Suprapubic skin (tissue), 4 donors: ENCODE measurements at places on chromosomes 6 and 20. TPM values are rescaled to one million over a fixed set of nuclear protein-coding genes. Genes with fewer than 3 reads are reported as not detected.
A peak's percentile ranks its signal among the peaks of the same experiment; 100 is the strongest.

- DNase-seq = no peak
Observed at GRCh38 chr6:69416776-69417175, 380.0 kb downstream of the LMBRD1 start.

DNA sequence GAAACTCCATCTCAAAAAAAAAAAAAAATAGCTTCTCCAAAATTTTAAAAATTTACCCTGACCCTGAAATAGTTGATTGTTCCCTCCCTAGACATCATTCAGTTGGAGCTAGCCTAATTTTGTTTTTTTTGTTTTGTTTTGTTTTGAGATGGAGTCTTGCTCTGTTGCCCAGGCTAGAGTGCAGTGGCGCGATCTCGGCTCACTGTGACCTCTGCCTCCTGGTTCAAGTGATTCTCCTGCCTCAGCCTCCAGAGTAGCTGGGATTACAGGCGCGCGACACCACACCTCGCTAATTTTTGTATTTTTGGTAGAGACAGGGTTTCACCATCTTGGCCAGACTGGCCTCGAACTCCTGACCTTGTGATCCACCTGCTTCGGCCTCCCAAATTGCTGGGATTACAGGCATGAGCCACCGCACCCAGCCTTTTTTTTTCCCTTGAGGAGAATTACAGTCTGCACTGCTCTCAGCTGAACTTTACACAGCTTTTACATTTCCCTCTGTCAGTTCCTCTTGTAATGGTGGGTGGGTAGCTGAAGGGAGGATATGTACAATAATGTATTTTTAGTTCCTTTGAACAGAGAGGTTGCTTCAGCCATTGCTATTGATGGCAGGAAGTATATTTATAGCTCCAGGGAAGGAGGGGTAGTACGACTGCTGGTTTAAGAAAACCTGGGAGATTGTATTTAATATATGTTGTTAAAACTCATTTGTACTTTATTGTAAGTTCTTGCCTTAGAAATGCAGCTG is 27.7 kb downstream of the PTPRA start:
- no peak for DNase-seq

DNA sequence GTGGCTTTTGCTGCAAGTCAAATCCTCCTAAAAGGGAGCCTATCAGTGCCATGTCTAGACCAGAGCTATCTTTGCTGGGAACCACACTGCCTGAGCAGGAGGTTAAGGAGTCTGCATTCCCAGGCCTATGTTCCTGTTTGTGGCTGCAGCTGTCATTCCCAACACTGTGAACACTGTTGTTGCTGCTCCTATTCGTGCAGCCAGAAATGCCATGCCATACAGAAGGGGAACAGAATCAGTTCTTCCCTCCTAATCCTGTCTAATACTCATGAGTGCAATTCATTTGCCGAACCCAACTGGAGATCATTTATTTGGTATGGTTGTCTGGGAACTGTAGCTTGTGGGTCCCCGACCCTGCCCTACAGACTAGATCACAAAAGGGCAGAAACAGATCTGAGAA is 406.5 kb upstream of the GJE1 start:
- no peak for DNase-seq

GRCh38 chr20:56765172-56766073 is 136.3 kb downstream of the TFAP2C start:
- no peak for DNase-seq

DNA sequence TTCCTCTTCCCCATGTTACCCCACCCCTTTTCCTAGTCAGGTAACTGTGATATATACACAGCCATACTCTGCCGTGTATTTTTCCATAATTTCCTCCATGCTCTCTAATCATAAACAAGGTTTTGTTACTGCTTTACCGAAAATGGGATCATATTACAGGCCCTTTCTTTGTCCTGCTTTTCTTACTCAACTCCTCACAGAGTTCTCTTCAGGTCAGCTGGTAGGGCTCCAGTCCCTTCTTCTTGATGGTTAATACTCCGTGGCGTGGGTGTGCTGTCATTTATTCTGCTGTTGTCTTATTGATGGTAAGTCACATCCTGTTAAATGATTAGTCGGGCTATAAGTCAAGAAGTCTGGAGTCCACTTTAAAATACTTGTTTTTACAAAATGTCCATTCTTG is 24.9 kb upstream of the PI16 start:
- no peak for DNase-seq

DNA sequence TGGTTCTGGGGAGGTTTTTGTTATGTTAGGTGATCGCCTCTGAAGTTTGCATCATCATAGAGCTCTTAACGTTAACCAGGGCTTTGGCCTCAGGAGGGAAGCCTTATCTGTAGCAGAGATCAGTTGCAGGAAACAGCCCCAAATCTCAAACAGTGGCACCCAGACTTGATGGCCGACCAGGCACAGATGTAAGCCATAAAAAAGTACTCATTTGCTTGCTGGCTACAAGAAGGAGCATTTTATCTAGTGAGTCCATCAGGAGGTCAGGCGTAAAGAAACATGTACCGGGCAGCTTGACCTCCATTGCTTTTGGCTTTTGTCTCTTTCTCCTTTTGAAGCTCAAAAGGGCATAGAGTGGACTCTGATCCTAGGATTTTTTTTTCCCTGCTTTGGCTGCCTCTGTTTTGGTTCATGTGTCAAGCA is 122.3 kb downstream of the CCDC170 start:
- DNase-seq = no peak

GRCh38 chr20:47708953-47709833 is 76.1 kb downstream of the SULF2 start:
- DNase-seq = no peak

DNA sequence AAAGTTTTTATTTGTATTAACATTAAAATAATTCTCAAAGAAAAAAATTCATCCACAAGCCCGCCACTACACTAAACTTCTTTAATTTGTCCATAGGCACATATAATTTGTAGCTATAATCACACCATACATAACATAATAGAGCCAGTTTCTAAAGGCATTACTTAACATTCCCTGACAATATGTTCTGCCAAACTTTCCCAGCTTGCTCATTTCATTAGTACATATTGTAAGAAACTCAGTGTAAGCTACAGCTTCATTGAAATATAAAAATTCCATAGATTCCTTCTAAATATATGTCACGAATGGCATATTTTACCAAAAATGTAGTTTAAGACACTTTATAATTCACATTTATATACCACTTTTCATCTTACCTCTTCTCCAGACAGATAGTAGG is 59.3 kb downstream of the MAN1A1 start:
- no peak for DNase-seq

DNA sequence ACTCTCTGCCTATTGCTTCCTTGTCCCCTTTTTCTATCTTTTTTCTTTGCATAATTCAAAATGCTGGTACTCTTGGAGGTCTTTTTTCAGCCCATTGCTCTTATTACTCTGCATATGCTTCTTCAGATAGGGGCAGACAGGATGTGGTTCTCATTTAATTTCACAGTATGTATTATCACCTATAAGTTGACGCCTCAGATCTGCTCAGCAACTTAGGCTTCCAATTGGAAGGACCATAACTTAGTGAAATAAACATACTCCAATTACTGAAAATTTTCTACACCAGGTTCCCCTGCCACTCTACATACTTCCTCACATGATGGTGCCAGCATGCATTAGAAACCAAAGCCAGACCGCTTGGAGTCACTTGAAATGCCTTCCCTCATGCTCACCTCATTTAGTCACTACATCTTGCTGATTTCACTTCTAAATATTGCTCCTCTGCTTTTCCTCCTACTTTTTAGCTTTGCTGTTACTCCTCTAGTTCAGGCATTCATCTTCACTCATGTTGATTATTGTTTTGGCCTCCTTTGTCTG is 34.5 kb upstream of the AHI1 start:
- no peak for DNase-seq

- no peak for DNase-seq
Observed at GRCh38 chr20:62506087-62506486, 30.3 kb upstream of the GATA5 start.

GRCh38 chr20:991850-992249 is 10.3 kb downstream of the RSPO4 start:
- no peak for DNase-seq

DNA sequence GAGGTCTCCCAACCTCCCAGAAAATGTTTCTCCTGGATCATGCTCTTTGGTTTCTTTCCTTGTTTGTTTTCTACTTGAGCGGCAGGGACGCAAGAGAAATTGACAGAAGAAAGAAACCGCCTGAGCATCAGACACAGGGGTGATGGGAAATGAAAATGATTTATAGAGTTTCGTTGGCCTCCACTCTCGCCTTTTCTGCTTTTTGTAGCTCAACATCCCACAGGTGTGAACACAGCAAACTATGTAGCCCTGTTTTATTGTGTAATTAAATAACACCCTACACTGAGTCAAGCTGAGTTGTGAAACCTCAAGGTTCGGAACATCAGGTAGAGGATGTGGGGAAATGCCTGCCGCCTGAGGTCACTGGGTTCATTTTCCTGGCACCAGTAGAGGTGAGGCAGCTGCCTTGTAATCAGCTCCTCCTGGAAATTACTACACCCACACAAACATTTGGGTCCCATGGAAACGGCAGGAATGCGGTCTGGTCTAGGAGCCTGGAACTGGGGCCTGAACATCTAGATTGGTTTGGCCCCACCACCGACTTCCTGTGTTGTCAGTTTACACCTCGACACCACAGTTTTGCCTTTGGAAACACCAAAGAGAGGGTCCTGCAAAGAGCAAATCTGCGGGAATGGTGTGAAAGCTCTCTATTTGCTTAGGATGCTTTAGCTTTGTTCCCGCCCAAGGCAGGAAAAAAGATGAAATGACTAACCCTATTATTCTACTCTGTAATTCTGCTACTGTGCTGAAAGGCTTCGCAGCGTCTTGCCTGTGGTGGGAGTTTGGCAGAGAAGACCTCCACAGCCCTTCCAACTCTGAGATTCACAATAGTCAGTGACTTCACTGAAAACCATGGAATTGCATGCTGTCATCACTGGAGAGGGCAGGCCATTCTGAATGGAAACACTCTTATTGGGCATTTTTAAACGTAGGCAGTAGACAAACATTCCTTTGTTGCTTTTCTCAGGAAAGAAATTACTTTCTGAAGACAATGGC is 53.0 kb downstream of the ADAT2 start:
- peak; percentile 79 for DNase-seq

DNA sequence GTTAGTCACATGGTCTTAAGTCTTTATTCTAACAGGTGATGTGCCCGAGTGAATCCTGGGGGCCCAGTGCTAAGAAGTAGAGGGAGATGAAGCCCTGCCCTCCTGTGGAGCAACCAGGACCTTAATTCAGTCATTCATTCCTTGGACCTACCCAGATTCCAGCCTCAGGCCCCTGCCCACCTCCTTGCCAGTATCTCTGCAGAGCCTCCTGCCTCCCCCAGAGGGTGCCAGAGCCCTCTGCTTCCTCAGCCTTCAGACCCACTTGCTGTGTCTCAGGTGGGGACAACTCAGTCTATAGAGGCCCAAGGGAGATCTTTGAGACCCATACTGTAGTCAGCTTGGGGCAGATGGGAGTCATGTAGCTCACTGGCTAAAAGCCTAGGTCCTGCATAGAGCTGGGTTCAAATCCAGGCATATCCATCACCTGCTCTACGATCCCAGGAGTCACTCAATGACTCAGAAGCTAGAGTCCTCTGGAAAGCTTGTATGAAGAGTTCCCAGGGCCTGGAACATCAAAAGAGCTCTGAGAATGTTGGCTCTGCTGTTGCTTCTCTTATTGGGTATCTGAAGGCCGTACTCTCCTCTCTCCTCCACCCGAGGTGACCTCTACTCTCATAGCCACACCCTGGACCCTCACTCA is 3.9 kb upstream of the SIGLEC1 start:
- DNase-seq = no peak

The DNAH8 gene
- total RNA-seq = 0.08 TPM

The LINC00237 gene
- 0.83 TPM for total RNA-seq

The TDP2 gene
- 22.8 TPM for total RNA-seq

The FAM209B gene
- 2.5 TPM for total RNA-seq

The SLC16A10 gene
- 31.6 TPM for total RNA-seq

The FKBP1C gene
- 0.31 TPM for total RNA-seq

The TAB2 gene
- 81.8 TPM for total RNA-seq

The HLA-DQB1 gene
- 5.2 TPM for total RNA-seq

The TRIM10 gene
- total RNA-seq = 1.6 TPM
